ENCODE measurements at places on chromosomes 13 and 19. TPM values are rescaled to one million over a fixed set of nuclear protein-coding genes. Genes with fewer than 3 reads are reported as not detected.

The FOXA3 gene
- total RNA-seq = 2.2 TPM

The KCTD4 gene
- 0.07 TPM for total RNA-seq

The ERCC1 gene
- total RNA-seq = 137 TPM

The PLVAP gene
- not detected for total RNA-seq

The CLEC17A gene
- not detected for total RNA-seq

The ZNF729 gene
- not detected for total RNA-seq

The FOSB gene
- total RNA-seq = 0.30 TPM

The CEBPA gene
- 1.7 TPM for total RNA-seq

The DIAPH3 gene
- total RNA-seq = 11.8 TPM
